ENCODE measurements at places on chromosomes 3 and 15.

DNA sequence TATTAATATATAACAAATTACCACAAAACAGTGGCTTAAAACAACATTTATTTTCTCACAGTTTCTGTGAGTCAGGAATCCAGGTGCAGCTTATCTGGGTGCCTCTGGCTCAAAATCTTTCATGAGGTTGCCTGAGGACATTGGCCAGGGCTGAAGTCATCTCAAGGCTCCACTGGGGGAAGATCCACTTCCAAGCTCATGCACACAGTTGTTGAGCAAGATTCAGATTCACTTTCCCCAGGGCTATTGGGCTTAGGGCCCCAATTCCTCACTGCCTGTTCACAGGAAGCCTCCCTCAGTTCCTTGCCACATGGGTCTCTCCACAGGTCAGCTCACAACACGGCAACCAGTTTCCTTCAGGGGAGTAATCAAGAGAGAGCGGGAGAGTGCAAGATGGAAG lies 35.0 kb downstream of the RFTN1 start:
- DNase-seq = no peak

DNA sequence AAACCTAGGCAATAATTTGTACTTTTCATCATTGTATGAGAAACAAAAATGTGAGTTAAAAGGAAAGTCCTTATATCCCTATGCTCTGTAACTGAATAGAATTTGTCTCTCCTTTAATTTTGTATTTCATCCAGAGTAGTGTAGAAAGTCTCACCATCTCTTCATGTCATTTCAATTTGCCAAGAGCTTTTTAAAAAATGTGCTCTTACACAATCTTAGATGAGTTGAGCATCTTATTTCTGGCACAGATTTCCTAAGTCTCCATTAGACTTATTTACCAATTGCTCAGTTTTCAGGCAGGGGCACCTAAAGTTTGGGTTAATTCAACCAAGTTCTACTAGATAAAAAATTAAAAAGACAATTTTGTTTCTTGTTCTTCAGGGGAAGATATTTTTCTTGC lies 201.5 kb upstream of the RBMS3 start:
- no peak for DNase-seq

DNA sequence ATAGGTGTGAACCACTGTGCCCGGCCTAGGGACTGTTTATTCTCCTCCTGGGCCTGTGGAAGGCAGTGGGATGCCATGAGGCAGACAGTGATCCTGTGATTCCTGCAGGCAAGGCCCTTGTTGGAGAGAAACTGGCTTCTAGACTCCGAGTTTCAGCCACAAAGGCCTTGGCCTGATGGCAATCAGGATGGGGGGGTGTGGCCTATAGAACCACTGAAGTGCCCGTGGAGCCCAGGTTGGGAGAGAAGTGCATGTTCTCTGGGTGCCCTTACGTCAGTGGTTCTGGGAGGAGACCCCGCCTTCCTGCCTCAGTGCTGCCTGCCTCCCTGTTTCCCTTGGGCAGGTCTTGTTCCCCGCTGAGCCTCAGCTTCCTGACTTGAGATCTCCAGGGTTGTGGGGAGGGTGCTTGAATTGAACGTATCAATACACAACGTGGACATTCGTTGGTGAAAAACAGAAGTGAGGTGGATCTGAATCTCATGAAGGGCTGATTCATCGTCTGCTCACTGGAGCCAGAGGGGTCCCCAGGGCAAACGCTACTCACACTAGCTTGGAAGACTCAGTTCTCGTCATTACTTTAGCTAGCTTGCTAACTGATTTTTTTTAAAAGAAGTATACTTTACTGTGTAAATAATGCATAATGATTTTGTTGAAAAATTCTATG lies 31.8 kb downstream of the IRAK2 start:
- no peak for DNase-seq

GRCh38 chr3:124486324-124486723 lies 243.9 kb upstream of the UMPS start:
- DNase-seq = no peak

DNA sequence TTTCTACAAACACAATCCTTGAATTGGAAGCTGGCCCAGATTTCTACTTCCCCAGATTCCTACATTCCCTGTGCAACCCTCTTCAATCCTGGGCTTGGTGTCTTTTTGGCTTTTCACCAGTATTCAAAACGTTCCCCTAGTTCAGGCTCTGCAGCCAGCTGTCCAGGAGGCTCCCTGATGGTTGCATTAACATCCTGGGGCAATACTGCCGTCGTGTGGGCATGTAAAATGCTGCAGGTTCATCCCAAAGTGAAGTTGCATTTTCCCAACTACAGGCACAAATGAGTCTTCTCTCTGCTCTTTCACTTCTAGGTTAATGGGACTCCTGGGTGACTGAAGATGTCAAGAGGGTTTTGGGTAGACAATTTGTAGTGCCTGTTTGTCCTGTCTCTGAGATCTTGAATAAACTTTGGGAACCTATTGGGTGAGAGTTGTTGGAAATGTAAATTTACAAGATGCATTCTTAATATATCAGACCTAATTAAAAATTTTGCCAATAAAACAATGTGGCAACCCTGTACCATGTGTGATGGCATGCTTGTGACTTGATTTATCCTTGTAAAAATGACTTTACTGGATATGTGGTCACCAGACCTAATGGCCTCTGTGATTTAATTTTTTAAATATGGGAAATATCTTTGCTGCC lies 28.6 kb downstream of the SOX14 start:
- DNase-seq = no peak

GRCh38 chr15:32908135-32908801 lies 190.5 kb downstream of the GREM1 start:
- DNase-seq = peak; percentile 77
